ENCODE measurements at places on chromosomes 12 and 14.

GRCh38 chr12:43882578-43883178 lies 46.8 kb downstream of the TMEM117 start:
- DNase-seq, result peak; percentile 56

- DNase-seq, result no peak
Observed at GRCh38 chr12:51593021-51593420, 2.0 kb downstream of the SCN8A start.

- no peak for DNase-seq
Observed at GRCh38 chr14:60273956-60274355, 24.9 kb downstream of the PPM1A start.

GRCh38 chr12:1519642-1520041 lies 74.7 kb downstream of the FBXL14 start:
- no peak for DNase-seq

- DNase-seq, result no peak
Observed at GRCh38 chr14:50726372-50727107, 58.4 kb upstream of the SAV1 start.

- no peak for DNase-seq
Observed at GRCh38 chr14:101458741-101459550, 102.3 kb upstream of the DIO3 start.

GRCh38 chr12:1064317-1064716 lies 73.3 kb downstream of the ERC1 start:
- DNase-seq, result no peak

DNA sequence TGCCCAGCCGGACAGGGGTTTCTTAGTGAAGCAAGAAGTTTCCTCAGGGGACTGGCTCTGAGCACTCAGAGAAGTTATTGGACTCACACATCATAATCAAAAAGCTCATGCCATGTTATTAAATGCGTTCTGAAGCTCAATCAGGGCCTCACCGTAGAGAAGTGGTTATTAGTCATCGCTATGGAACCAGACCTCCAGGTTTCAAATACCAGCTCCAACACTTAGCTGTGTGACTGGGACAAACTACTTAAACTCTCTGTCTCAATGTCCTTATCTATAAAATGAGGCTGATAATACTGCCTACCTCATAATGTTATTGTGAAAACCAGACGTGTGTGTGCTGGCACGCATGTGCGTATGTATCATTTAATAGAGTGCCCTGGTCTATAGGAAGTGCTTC lies 7.3 kb downstream of the STAT6 start:
- no peak for DNase-seq

- no peak for DNase-seq
Observed at GRCh38 chr12:57560516-57560915, 10.7 kb downstream of the KIF5A start.

DNA sequence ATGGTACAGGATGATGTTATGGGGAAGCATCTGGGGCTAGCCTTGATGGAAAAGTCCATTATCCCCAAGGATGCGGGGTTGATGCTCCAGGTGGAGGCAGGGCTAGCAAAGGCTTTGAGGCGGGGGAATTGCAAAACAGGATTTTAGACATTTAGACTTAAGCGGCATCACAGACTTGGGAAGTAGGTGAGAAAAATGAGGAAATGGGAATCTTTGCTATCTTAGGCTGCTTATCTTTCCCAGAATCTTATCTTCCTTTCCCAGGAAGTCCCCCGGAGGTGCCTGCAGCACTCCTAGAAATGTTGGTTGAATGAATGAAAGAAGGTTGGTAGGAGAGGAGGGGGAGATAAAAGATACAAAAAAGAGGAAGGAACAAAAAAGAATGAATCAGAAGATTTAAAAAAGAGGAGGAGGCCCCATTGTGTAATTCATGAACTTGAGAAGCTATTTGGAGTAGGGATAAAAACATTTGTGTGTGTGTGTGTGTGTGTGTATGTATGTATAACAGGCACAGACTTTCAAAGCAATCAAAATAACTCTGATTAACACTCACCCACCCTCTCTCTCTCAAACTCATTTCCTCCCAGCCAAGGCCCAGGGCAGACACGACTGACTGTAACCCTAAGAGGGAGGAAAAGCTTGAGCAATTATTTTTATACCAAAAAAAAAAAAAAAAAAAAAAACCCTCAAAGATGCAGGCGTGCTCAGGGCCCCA lies 62.5 kb upstream of the TBX3 start:
- DNase-seq, result no peak

DNA sequence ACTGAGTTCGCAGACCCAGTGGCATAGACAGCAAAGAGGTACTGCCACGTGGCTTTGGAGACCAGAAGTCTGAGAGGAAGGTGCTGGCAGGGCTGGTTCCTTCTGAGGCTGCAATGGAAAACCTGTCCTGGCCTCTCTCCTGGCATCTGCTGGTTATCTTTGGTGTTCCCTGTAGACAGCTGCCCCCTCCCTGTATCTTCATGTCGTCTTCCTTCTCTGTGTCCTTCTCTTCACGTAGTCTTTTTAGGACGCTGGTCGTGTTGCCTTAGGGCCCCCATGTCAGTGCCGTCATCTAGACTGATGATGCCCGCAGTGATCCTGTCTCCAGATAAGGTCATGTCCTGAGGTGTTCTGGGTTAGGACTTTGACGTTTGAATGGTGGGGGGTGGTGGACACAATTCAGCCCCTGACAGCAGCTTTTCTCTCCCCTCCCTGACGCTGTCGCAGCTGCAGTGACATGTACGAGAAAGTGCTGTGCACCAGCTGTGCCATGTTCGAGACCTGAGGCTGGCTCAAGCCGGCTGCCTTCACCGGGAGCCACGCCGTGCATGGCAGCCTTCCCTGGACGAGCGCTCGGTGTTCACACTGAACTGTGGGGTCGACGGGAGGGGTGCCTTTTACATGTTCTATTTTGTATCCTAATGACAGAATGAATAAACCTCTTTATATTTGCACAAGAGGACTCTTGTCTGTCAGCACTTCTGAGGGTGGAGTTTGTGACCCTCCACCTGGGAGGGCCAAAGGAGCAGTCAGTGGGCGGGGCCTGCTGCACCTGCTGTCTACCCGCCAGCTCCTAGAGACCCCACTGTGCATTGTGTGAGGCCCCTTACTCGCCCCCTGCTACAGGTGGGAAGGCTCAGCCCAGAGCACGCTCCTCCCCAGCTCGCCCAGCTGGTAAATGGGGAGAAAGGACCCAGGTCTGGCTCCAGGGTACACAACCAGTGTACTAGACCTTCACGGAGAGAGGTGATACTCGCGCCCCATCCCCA lies 6.3 kb downstream of the SIVA1 start:
- DNase-seq, result no peak

DNA sequence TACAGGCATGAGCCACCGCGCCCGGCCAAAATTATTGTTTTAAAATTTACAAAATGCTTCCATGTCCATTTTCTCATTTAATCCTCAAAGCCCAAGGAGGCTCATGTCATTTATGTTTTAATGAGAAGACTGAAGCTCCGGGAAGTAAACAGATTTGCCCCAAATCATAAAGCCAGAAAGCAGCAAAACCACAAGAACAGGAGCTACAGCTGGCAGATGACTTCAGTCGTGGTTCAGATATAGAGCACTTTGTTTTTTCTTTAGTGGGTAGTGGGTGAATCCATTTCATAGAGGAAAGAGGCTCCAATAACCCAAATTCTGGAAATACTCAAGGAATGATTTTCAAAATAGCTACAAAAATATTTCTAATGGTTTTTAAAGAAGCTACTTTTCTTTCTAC lies 45.4 kb upstream of the VPS33A start:
- no peak for DNase-seq

- no peak for DNase-seq
Observed at GRCh38 chr14:106210650-106211049, 684.3 kb downstream of the TMEM121 start.

DNA sequence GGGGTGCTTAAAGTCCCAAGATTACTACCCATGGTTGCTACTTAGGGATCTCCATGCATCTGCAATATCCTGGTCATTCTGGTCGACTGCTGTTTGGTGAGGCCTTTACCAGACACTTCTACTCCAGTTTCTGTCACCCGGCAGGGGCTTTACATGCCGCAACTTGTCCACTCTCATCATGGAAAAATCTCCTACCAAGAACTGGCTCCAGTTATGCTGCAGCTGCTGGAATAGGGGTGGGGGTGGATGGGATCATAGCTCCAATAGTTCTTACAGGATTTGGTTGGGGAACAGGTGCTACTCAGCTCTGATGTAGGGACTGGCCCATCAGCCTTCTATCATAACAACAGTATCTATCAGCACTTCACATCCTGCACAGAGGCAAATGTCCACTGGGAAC lies 51.6 kb downstream of the SPTB start:
- DNase-seq, result no peak

- no peak for DNase-seq
Observed at GRCh38 chr12:29198901-29199300, 49.8 kb downstream of the FAR2 start.

DNA sequence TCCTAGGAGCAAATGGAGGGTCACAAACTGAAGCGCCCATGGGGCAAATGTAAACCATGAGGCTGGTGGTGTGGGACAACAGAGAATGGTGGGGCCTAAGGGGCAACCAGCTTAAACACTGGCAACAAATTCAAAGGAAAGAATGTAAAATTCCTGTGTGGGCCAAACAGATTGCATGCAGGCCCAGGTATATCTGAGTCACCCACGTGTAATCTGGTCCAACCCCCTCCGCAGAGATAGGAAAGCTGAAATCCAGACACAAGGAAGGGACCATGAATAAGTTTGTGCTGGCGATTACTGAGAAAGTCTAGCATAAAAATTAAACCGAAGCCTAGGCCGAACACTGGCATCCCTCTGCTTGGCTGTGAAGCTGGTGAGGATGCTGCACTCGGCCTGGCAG lies 71.6 kb downstream of the ITPK1 start:
- no peak for DNase-seq

DNA sequence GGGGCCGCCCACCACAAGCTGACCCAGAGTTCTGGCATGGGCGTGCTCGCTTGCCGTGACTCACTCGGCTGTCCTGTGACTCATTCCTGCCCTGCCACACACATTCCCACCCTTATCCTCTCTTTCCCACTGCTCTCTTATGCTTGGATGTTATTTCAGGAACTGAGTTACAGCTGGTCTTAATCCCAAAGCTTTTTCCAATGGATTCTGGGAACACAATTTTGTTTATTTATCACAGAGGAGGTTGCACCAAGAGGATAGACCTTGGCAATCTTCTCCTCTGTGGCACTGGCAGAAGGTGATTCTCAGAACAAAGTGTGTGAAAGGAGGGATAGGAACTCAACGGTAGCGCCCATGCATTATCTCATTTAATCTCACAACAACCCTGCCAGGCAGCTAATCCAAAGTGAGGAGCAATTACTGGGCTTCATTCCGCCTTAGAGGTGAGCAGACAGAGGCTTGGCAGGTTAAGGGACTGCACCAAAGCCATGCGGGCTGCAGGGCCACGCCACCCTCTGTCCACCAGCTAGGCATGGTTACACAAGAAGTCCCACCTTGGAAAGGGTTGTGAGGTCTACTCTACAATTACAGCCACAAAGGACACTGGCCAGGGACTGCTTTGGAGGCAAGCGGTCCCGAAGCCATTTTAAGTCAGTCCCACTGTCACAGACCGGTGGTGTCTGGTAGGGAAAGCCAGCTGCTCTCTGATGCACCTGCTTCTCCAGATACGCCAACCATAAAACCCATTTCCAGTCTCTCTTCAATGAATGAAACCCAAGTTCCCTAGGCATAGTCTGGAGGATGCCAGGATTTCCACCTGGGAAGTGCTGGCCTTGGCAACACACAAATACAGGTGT lies 32.9 kb downstream of the SYNE3 start:
- DNase-seq, result no peak

GRCh38 chr12:45208604-45209487 lies 7.0 kb upstream of the ANO6 start:
- DNase-seq, result no peak

GRCh38 chr12:7241404-7242005 lies 52.0 kb downstream of the PEX5 start:
- DNase-seq, result no peak

DNA sequence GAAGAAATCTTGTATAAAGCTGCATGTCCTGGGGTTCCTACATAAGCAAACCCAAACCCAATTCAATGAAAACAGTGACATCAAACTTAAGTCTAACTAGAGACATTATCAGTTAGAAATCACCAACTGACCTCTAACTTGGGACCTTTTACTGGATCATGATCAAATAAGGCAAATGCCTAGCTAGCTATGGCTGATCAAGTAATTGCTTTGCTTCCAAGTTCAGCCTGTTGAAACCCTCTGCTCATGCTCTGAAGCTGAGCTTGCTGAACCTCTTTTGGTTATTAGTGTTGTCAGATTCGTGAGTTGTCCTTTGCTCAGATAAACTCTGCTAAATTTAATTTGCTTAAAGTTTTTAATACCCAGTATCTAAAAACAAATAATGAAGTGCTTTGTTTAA lies 28.9 kb downstream of the ZDHHC17 start:
- no peak for DNase-seq

DNA sequence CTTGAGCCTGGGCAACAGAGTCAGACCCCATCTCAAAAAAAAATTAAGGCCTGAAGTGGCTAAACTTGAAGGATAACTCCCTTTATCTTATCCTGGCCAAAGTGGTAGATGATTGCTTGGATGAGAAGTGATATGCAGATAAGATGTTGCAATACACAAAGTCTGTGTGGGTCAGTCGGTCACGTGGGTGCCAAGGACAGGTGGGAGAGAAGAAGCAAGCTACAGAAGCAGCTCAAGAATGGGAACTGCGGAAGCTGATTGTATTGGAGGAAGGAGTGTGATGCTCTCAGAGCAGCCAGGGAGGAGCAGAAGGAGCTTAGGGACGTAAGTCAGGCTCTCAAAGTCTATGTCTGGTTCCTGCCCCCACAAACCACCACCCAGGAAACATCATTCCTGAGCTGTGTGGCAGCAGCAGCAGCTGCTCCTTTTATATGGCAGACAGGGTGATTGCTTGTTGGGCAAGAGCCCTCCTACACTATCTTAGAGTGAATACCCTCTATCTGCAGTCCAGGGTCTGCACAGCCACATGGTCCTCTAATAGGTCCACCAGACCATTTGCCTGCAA lies 54.5 kb downstream of the ATP2A2 start:
- DNase-seq, result no peak

DNA sequence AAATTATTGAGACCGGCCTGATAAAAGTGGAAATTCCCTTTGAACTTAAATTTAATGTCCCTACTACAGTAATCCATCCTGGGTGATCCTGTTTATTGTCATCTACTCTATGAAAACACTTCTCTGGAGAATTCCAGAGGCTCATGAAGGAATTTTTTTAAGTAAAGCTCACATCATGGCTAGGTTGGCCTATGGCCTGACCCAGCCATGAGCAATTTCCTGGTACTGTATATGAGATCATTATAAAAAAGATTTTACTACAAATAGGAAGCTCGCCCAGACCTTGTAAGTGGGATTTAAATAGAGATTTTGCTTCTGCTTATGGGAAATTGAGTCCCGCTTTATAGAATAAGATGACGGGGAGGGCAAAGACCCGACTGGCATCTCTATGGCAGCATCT lies 215.5 kb downstream of the DPF3 start:
- DNase-seq, result no peak

- DNase-seq, result no peak
Observed at GRCh38 chr12:131513606-131514005, 197.3 kb upstream of the SFSWAP start.

GRCh38 chr12:54385251-54385914 lies 850 bp upstream of the ZNF385A start:
- no peak for DNase-seq

Measured in Panc1 (cell line).